Iris pigment epithelial cell (primary cell): ENCODE measurements at places on chromosomes 16 and 17.

DNA sequence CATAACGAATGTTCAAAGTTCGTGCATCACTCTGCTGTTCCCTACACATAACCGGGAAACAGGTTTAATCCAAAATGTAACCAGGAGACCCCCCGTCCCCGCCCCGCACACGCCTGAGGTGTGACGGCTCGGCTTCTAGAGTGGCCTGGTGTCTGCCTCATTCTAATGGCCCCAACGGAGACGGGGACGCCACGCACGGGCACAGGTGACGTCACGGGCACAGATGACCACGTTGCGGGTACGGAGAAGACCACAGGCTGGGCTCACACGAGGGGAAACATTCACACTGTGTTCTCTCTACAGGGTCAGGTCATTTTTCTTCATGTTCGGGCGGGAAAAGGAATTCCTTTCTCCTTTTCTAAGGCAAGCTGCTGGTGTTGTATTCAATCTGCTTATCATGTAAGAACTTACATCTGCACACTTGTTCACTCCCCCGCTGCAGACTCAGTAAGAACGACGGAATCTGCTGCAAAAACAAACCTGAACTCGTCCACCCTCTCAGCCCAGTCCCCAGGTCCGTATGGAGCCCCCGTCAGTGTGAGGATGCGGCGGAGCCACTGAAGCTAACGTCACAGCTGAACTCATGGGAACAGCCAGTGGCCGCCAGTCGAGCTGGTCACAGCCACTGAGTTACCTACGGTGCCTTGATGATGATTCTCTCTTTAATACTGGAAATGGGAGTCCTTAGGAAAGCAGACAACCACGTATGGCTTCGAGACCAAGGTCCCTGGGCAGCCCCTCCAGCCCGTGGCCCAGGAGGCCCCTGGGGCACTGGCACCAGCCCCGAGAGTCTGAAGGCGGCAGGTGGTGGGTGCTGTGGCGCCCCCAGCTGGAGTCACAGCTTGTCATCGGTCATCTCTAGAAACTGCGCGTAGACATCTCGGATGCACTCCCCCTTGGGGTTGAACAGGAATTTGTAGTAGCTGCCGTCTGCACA, 32.9 kb downstream of the WDR45B start:
- no peak for DNase-seq

GRCh38 chr17:37562016-37562745, 47.0 kb downstream of the SYNRG start:
- no peak for DNase-seq

DNA sequence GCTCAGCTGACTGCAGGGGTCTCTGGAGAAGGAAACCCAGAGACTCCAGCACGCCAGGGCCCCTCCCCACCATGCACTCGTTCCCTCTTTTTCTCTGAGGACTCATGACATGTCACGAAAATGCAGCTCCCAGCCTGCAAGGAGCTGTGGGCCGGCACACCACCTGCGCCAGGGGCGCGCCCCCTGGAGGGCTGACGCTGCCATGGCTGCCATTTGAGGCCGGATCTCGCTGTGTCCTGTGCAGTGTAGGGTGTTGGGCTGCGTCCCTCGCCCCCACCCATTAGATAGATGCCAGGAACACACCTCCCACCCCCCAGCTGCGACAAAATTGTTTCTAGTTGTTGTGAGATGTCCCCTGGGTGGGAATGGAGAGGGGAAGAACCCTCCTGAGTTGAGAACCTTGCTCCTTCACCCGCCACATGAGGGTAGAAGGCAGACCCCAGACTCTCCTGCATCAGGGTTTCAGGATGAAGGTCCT, 8.2 kb downstream of the SYNGR2 start:
- DNase-seq = peak; percentile 43

DNA sequence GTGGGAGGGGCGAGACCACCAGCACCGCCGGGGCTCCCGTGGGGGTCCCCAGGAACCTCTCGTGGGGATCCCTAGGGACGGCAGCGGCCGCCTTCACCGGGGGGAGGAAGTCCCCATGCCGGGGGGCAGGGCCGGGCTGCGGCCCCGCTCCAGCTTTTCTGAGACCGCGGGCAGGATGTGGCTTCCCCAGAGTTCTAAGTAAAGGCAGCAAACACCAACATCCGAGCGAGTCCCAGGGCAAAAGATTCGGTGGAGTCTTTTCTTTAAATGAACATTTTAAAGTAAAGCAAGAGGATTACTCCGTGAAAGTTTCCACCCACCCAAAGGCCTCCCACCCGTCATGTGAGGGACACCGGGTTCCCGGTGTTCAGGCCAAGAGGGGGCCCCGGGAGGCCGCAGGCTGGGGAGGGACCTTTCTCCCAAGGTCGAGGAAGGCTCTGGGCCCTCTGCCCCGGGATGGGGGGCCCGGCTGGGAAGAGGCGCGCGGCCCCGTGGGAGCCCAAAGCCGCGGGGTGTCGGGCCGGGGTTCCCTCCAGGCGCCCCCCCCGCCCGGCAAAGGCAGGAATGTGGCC, 137.2 kb upstream of the RPH3AL start:
- DNase-seq = peak; percentile 56

DNA sequence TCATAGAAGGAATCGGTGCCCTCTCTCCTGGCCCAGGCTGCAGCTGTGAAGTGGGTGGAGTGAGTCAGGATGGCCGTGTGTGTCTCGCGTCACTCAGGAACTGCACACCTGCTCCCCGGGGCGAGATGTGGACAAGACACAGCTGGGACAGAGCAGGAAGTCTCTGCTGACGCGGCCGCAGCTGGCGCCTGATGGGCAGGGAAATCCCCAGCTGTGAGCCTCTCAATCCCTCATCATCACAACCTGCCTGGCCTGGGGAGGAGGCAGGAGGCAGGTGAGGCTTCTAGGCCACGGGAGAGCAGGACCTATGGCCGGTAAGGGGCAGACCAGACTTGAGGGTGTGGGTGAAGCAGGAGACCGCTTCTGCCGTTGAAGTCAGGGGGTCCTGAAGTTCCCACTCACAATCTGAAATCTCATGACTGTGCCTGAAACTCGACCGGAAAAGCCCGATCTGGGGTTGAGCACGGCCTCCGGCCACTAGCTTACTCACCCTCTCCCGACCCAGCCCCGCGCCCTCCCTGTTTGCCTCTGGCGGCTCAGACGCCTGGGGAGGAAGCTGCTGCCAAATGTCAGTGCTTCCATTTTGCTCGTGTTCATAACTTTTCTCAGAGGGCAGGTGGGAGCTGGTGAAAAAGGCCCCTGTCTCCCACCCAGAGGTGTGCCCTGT, 1.1 kb upstream of the TRPV3 start:
- peak; percentile 38 for DNase-seq

DNA sequence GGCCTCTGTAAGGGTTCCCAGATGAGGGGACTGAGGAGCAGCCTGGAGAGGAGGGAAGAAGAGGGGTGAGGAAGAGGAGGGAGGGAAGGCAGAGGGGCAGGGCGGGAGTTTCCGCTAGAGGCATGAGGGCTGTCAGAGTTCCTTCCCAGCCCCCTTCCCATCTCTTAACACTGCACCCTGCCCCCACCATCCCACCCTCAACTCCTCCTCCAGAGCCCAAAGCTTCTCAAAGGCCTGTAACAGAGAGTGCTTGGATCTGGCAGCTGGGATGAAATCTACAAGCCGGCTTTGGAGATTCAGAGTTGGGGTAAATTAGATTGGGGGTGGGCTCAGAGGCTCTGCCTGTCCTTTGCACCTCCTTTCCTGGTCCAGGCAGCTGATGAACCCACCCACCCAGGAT, 57.3 kb upstream of the DLX4 start:
- DNase-seq = no peak

- DNase-seq = peak; percentile 30
Measured at GRCh38 chr17:35778641-35779196, 16.7 kb downstream of the MMP28 start.

- DNase-seq = no peak
Measured at GRCh38 chr17:77210331-77210730, 69.6 kb downstream of the SEC14L1 start.

DNA sequence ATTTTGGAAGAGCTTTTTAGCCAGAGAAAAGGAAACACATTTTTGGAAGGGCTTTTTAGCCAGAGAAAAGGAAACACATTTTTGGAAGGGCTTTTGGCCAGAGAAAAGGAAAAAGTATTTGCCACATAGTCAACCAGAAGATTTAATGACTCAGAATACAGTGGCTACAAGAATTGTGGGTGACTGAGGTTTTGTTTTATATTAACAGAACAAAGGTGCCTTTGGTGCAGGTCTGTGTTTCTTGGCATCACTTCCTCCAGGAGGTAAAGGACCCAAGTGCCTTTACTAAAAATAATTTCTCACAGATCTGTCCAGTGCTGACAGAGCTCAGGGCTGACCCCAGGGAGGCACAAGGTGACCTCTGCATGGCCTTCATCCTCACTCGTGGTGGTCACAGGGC, 363.1 kb downstream of the CA10 start:
- DNase-seq = no peak

DNA sequence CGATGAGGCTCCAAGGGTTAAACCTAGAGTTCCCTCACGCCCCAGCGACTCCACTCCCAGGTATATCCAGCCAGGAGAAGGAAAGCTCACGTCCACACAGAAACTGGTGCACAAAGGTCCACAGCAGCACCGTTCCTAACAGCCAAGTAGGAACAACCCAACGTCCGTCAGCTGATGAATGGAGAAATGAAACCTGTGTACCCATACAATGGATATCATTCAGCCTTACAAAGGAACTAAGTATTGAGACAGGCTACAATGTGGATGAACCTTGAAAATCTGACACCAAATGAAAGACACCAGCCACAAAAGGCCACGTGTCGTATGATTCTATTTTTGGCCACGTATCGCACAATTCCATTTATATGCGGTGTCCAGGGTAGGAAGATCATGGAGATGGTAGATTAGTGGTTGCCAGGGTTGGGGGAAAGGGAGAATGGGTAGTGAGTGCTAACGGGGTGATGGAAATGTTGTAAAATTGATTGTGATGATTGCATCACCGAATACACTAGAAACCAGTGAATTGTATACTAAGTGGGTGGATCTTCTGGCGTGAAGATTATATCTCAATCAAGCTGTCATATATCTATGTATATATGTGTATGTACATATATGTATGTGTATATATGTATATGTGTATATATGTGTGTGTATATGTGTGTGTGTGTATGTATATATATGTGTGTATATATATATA, 30.1 kb downstream of the NLRC3 start:
- DNase-seq = no peak

GRCh38 chr16:88578446-88579313, 8.5 kb downstream of the ZC3H18 start:
- DNase-seq = no peak

DNA sequence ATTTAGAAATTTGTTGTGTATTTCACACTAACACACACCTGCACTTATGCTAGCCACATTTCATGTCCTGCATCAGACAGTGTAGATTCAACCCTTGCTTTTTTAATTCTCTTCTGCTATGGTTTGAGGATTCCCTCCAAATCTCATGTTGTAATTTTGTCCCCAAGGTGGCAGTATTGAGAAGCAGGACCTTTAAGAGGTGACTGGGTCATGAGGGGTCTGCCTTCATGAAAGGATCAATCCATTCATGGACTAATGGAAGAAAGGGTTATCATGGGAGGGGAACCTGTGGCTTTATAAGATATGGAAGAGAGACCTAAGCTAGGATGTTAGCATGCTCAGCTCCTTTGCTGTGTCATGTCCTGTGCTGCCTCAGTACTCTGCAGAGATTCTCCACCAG, 1032.2 kb downstream of the CDH11 start:
- DNase-seq = peak; percentile 14

DNA sequence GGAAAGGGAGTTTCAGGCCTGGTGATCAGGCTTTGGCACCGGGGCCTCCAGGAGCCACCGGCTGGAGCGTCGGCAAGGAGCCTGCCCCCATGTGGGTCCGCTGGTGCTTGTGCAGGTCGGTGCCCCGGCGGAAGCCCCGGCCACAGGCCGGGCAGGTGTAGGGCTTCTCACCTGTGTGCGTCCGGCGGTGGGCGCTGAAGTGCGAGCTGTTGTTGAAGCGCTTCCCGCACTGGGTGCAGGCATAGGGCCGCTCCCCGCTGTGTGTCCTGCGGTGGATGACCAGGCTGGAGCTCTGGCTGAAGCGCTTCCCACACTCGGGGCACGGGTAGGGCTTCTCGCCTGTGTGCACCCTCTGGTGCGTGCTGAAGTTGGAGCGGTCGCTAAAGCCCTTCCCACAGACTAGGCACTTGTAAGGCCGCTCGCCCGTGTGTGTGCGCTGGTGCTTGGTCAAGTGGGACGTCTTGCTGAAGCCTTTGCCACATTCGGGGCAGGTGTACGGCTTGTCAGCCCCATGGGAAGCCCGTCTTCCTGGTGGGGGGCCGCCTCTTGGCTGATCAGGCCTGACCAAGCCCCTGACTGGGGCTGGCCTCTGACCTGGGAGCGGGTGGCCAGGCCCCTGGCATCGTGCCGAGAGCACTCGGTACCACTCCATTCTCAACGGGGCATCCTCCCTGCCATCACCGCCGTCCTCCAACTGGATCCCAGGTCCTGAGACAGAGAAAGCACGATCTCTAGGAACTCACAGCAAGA, 14.4 kb downstream of the ZNF500 start:
- DNase-seq = no peak

GRCh38 chr17:57788725-57789124, 43.6 kb upstream of the CCDC182 start:
- no peak for DNase-seq

- DNase-seq = no peak
Measured at GRCh38 chr17:57916925-57917858, 38.0 kb downstream of the CUEDC1 start.

DNA sequence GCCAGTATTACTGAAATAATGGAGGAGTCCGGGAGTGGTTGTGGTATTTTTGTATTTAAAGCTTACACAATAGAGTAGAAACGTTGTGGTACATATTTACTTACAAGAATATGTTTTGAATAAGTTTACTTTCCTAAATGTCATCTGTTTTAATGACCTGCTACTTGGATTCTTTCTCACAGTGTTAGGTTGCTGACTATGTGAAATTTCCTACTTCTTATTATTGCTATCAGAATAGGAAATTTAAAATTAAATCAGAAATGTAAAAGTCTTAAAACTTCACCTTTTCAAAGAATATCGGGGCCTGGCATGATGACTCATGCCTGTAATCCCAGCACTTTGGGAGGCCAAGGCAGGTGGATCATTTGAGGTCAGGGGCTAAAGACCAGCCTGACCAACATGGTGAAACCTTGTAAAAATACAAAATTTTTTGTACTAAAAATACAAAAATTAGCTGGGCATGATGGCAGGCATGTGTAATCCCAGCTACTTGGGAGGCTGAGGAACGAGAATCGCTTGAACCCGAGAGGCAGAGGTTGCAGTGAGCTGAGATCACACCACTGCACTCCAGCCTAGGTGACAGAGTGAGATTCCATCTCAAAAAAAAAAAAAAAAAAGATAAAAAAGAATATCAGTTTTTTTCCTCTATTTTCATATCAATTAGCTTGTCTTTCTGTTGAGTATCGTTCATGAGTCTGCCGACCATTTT, 77.8 kb downstream of the VMP1 start:
- DNase-seq = peak; percentile 52

- no peak for DNase-seq
Measured at GRCh38 chr17:9564104-9564503, 11.5 kb downstream of the STX8 start.
